ENCODE measurements at places on chromosomes 13 and 19.

DNA sequence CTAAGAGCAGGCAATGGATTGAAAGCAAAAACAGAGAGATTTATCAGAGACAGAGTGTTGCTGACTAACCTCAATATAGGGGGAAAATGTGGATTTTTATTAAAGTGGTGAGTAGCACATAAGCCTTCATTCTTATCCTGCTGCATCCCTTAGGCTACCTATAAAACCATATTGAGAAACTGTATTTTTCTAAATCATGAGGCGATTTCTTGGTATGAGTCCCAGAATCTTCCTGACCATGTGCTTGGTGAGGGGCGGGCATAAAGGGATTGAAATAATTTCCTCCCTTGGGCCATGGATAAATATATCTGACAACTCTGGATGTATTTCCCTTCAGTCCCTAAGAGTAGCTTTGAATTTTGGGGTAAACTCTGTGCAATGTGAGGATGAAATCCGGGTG is 72.8 kb downstream of the EFNB2 start:
- DNase-seq = no peak

DNA sequence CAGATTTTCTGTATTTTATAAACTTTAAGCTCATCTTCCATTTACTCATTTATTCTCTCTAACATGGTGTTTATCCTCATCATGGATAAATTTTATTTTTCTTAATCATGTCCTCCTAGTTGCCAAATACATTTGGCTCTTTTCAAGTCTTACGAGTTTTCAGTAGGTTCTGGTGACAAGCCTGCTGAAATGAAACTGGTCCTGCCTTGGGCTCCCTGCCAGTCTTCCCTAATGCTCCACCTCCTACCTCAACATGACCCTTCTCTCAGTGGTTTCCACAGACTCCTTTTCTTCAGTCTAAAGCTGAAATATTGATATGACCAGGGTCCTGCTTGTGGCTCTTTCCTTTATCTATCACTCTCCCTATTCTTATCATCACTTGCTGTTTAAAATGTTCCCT is 81.2 kb downstream of the TRPC4 start:
- DNase-seq = no peak

DNA sequence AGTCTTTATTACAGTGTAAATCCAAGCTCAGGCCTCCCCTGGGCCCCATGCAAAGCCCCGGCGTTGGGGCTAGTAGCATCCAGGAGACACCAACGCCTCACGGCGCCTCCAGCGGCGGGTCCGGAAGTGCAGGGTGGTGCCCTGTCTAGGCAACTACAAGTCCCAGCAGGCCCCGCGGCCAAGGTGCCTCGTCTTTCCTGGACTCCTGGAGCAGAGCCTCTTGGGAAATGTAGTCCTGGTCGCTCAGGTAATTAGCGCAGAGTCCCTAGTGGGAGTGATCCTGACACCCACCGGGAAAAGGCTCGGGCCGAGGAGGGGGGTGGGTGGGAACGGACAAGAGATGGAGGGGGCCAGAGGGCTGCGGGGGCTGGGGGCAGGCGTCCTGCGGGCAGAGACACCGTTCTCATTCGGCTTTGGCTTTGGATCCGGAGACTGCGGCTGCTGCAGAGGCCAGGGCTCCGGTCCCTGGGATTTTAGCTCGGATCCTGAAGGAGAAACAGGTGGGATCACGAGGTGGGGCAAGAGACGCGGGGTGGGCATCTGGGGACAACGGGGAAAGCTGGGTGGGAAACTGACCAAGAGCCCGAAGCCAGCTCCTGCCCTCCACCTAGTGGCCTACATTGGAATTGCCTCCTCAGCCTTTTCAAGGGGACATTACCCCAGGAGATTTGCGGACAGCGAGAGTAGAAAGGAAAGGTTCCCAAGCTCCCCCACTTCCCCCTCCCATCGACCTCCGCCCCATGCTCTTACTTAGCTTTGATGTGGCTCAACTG is 11.4 kb downstream of the RTN2 start:
- DNase-seq = peak; percentile 99

- DNase-seq = no peak
These were observed 133.1 kb downstream of the TNFRSF19 start for GRCh38 chr13:23703246-23703860.

- DNase-seq = peak; percentile 61
These were observed 13.6 kb downstream of the UBAC2 start for GRCh38 chr13:99214232-99214631.

- DNase-seq = no peak
These were observed 1192.2 kb downstream of the EFNB2 start for GRCh38 chr13:105343134-105343806.

DNA sequence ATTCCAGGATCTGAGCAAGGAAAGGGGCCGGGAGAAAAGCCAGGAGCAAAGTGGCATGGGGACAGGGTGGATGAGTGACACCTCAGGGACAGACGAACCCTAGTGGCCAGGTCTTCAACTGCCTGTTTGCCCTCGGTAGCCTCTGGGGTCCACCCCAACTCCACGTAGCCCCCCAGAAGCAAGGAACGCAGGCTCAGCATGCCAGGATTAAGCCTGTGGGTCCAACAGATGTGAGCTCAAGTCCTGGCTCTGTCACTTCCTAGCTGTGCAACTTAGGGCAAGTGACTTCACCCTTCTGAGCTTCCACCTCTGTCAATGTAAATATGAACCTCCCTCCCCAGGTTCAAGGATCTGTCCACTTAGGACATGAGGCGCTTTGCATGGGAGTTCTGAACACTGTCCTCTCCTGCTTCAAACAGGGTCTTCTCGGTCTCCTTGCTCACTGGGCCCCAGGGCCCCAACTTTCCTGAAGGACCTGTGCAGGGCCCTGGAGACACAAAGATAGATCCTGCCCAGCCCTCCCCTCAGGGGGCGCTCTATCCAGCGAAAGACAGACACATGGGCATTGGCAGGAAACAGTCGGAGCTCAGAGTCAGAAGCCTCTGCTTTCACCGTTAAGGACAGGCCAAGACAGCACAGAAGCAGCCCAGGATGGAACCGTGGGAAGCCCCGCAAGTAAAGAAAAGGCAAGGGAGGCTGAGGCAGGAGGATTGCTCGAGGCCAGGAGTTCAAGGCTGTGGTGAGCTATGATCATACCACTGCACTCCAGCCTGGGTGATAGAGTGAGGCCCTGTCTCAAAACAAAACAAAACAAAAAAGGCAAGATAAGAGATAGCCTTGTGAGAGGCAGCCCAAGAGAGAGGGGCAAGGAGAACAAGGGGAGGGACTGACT is 13.2 kb downstream of the SYDE1 start:
- no peak for DNase-seq

GRCh38 chr13:27619728-27620376 is 477 bp downstream of the LNX2 start:
- no peak for DNase-seq

DNA sequence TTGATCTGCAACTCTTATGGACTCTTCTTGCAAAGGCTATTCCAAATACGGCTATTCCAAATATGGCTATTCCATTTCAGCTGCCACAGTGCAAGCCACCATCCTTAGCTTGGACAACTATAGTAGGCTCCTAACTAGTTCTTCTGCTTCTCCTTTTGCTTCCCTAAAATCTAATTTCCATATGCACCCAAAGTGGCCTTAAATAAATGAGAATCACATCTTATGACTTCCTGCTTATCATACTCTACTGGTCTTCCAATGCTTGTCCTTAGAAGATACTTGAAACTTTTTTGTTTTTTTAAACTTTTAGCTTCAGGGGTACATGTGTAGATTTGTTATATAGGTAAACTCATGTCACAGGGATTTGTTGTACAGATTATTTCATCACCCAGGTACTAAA is 4.9 kb downstream of the UCHL3 start:
- DNase-seq = no peak

GRCh38 chr19:18989316-18989715 is 44.0 kb downstream of the SUGP2 start:
- DNase-seq = no peak

DNA sequence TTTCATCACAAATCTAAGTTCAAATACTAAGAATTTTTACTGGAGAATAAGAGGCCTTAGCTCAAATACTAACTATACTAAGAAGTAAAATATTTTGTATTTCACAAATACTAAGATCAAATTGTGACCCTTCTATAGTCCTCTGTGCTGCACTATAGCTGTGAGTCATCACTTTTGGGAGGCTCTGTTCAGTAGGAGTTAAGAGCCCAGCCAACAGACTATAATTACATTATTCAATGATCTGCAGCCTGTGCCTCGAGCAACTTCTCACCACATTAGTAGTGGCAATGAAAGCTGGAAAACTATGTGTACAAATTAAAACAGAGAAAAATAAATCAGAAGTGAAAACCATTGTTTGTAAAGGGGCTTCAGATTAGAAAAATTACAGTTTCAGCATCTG is 147.3 kb upstream of the GPC6 start:
- no peak for DNase-seq

- DNase-seq = peak; percentile 95
These were observed at the start of gene RAB11B for GRCh38 chr19:8389891-8390616. Gene RAB11B, plus strand, starts transcription at chr19:8390360. Its CDS starts 57 bp downstream, at chr19:8390417.

DNA sequence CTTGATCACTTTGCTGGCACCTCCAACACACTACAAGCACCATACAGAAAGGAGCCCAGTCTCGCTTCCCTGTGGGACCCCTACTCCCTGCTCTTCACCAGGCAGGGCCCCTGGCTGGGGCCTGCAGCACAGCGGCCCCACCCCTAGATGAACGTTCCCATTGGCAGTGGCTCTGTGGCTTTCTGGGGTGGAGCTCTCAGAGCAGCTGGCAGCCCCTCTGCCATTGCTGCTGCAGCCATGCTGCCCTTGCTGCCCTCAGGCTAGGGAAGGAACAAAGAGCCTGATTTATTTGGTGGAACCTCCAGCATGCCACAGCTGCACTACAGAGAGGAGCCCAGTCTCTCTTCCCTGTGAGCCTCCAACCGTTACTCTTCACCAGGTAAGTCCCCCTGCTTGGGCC is 5.8 kb downstream of the SIGLEC6 start:
- DNase-seq = no peak

DNA sequence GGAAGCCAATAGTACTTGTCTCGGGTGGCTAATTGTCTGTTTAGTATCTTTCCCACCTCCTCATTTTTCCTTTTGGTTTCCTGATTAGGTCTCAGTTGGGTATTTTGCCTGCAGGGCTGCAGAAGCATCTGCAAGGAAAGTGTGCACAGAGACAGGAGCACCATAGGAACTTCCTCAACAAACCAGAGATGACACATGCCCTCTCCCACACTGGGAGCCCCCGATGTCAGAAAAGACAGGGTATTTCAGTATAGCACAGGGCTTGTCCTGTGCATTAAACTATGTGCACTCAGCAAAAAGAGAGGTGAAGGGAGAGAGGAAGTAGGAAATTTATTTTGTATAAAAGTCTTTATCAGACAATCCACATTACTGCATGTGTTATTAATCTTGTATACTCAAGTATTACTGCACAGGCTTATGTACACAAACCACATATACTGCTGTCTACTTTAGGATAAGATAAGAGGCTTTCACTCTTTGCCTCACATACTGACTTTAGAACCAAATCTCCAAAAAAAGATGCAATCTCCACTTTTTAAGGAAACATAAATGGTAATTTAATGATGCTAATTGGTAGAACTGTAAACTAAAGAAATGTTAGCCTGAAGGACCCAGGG is 501.0 kb downstream of the FOXO1 start:
- no peak for DNase-seq

- no peak for DNase-seq
These were observed 41.8 kb upstream of the CD177 start for GRCh38 chr19:43311706-43312105.
